Hematopoietic multipotent progenitor cell treated with erythropoietin and hydrocortisone succinate and interleukin-3 and kit ligand, for 15 days (in vitro differentiated cells): ENCODE measurements at places on chromosomes 2 and 18.

DNA sequence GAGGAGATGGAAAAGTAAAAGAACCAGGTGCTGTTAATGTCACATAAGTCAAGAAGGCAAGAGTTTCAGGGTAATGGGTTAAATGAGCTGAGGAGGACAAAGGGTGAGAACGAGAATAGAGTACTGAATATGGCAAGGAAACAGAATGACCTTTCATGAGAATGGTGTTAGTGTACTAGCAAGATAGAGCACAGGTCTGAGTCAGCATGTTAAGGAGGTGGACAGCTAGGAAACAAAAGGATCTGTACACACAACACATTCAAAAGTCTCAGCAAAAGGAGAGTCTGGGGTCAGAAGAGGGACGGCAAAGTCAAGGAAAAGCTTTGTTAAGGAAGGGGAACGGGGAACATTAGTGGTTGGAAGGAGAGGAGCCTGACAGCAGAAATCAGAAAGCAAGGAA is 28.9 kb downstream of the LMAN2L start:
- DNase-seq: no peak

DNA sequence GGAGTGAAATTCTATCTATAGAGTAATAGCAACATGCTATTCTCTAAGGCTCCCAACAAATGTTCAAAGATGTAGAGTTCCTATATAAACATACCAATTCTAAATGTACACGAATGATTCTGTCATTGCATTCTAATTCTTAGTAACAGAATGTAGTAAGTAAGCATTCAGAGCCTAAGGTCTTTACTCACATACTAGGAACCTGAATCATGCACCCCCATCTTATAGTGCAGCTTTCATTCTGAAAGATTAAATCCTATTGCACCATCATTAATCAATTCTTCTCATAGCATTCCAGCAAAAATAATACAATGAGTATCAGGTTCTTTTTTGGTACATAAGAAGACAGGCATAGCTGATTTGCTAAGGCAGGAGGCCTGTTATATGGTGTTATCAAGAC is 230.0 kb downstream of the NCKAP5 start:
- DNase-seq: no peak

DNA sequence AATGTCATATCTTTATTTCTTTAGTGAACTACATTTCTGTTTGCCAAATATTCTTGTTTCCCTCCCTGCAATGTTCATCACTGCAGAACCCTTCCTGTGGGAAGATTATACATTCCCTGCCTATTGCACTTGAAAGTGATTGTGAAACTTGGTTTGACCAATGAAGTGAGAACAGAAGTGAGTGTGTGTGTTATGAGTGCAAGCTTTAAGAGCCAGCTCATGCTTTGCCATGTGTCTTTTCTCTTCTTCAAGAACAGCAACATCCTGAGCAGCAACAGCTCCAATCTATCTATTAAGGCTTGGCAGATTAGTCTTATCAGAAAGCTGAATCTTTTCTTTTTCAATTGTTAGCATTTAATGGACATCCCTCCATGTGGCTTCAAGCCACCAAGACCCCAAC is 42.0 kb upstream of the UBE2E3 start:
- DNase-seq: no peak

DNA sequence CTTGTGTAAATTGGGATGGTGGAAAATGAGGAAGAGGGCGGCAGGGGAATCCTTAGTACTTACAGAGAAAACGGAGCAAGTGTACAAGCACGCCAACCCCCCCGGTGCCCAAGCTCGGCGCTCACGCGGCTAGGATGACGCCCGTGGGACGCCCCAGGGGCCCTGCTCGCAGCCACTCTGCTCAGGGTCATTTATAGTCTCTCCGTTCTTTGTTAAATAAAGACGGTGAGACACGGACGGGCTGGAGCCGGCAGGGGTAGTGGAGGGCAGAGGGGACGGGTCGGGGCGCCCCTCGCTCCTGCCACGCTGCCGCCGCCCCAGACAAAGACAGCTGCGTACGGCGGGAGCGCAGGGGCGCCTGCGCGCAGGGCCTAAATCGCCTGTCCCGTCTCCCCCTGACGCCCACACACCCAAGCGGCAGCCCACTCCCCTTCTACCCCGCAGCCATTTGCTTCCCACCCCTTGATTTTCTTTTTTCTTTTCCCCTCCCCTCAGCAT is 37.8 kb downstream of the PCBP1 start:
- peak; percentile 56 for DNase-seq

GRCh38 chr2:236570081-236570868 is 650 bp downstream of the ACKR3 start:
- DNase-seq: no peak

- DNase-seq: no peak
Measured at GRCh38 chr2:216589791-216590190, 43.4 kb upstream of the IGFBP2 start.

DNA sequence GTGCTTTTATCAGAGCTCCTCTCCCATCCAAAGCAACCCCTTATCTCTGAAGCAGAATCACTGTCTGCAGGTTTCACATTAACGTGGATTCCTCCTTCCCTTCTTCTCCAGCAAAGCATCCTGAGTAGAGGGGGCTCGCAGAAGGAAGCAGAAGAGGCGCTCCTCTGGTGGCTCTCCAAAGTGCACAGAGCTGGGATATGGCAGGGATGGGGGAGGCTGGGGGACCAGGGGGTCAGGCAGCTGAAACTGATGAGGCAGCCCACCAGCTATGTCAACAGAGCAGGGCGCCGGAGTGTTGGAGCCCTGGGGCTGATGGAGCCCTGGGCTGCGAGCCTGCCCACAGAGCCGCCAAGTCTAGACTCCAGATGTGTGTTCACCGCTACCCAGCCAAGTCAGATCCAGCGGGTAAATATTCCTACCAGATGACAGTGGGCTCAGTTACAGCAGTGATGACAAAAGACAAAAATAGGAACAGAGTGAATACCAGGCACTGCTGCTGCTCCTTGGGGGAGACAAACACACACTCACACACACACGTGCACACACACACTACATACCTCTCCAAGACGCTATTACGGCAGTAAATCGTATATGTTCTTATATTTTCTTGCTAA is 678.3 kb upstream of the ID2 start:
- no peak for DNase-seq

DNA sequence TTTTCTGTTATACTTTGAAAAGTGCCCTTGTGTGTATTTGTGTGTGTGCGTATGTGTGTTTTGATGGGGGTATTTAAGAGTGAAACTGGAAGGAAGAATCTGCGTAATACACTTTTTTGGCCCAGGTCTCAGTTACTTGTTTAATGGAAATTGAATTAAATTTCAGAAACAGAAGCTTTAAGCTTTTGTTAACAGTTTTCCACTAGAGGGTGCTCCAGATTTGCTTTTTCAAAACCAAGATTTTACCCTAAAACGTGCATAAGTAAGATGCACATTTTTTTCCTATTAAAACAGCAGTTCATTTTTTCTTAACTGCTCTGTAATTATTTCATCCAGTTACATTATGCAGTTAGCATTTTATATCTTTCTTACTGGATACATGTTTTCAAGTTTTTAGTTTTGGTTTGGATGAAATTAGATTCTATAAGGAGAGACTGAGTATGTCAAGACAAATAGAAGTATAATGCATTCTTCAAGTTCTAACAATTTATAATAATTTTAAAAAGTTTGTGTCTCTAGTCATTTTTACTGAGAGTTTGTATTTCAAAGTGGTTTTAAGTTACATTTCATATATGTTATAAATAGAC is 97.2 kb downstream of the PIK3C3 start:
- no peak for DNase-seq

- DNase-seq: no peak
Measured at GRCh38 chr18:62510789-62511188, 12.0 kb upstream of the ZCCHC2 start.

DNA sequence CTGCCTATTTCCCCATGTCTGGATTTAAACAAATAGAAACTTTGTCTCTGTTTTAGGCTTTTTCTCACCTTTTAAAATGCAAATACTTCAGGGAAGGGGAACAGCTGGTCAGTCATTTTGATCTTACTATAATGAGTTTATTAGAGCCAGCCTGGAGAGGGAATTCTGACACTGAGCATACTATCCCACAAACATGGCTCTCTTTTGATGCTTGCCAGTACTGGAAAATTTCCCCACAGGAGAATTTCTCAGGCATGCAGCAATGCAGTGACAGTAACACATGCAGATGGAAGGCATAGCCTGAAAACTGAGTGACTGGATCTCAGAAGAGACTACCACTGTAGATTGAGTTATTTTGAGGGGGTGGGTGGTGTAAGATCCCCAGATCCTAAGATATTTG is 974.3 kb upstream of the CELF4 start:
- DNase-seq: no peak

DNA sequence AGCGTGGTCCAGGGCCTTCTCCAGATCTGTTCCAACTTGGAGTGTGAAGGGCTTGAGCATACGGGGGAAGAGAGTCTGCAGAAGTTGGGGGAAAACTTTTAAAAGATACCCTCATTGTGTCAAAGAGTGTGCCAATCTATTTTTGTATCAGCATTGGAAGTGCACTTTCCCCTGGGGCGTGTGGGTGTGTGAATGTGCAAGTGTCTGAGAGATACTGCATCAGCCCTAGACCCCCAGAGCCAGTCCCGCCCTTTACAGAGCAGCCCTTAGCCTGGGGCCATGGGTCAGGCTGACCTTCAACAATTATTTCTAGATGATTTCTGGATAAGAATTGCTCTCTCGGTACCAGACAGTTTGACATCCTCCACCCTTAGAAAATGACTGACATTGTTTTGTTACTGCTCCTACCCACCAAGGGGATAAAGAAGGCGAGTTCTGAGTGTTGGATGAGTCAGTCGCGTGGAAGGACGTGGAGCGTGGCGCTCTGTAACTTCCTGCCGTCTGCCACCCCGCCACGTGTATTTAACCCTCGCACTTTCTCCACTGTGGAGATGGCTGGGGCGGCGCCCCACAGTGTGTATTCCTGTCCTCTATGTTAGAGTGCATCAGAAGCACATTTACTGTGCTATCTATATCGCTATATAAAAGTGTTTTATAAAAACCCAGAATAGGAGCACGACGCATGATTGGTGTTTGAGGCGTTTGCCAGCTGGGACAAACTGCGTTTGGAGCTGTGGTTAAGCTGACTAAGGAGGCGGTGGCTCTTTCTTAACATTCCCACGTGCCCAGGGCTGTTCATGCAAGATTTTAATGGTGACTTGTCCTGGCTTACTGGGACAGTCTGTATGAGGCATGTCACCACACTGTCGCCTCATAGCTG is 122.6 kb downstream of the CABLES1 start:
- DNase-seq: no peak

DNA sequence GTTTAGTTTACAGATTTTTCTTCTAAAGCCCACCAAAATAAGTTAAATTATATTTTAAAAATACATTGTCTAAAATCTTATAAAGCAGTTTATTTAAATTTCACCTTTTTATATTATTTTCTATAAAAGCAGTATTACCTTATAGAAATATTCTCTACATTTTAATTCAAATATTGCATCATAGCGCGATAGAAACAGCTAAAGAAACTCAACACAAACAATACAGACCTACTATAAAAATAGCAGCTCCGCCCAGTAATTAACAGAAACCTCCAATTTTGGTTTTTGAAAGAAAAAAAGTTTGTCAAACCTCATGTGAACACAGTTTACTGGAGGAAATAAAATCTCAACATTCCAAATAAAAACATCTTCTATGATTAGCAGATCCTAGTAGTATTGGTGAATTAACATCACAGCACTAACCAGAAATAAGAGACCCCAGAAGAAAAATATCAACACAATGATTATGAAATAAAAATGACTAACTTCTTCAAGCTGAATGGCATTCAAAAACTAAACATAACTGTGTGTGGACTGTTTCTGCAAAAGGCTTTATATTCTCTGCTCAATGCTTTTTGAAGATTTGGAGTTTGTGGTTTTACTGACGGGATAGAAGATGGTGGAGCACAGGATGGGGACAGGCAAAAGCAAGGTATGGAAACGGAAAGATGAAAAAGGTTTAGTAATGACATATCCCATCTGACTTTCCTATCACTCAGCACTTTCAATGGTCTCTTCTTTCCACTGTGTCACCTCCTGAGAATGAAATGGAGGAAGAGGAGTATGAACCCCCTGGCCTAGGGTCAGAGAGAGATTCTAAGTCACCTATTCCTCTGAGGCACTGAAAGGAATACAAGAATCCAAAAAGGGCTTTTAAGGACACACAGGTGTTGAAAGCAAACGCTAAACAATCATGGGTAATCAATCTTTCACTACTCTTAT is 17.5 kb downstream of the MAP4K3 start:
- no peak for DNase-seq
